ENCODE measurements at places on chromosomes 6 and 20.

DNA sequence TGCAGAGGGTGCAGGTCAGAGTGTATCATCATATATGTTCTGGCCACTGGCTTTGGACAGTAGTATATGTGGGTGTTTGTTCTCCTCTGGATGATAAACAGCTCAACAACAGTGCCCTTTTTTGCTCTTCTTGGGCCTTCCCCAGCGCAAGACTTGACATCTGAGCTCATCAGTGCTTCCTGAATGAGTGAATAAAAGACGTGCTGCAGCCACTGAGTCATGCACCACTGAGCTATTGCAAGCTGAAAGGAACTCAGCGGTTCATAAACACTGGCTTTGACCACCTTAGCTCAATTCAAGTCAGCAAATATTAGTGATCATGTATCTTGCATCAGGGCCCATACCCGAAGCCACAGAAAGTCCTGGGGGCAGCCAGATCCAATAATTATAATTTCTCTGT, 105.3 kb upstream of the KCNG1 start:
- DNase-seq, result peak; percentile 9

- DNase-seq, result no peak
Observed at GRCh38 chr20:57236813-57237584, 29.4 kb downstream of the BMP7 start.

GRCh38 chr6:32189742-32190053, 304 bp downstream of the PBX2 start:
- DNase-seq, result no peak

- DNase-seq, result no peak
Observed at GRCh38 chr6:148776321-148777308, 29.8 kb downstream of the UST start.

DNA sequence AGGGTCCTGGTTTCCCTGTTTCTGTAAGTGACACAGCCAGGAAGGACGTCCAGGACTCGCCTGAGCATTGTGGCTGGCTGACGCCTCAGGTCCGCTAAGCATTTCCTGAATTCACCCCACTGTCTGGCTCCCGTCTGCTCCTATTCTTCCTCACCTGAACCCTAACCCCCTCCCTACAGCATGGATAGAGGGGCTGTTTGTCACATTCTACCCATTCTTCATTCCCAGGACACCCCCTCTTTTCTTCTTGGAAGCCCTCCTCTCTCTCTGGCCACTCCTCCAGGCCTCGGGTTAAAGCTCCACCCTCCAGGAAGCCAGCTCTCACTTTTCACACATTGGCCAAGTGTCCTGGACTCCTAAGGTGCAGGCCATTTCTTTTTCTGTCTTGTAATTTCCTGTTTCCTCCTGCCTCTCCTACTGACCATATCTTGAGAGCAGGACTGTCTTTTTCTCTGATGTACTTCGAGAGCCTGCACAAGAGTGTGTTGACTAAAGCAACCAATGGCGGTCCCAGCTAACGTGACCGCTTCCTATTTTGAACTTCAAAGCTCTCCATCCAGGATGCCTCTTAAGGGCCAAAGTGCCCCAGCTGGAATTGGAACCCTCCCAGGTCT, 24.2 kb upstream of the MYMX start:
- DNase-seq, result peak; percentile 62

GRCh38 chr20:301886-302848, 4.8 kb downstream of the ZCCHC3 start:
- no peak for DNase-seq

GRCh38 chr6:37490536-37491170, 9.0 kb downstream of the CCDC167 start:
- peak; percentile 18 for DNase-seq

DNA sequence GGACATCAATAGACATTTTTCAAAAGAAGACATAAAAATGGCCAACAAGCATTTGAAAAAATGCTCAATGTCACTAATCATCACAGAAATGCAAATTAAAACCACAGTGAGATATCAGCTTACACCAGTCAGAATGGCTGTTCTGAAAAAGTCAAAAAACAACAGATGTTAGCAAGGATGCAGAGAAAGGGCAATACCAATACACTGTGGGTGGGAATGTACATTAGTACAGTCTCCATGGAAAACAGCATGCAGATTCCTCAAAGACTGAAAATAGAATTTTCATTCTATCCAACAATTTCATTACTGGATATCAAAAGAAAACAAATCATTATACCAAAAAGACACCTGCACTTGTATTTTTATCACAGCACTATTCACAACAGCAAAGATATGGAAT, 85.3 kb downstream of the DCDC2 start:
- DNase-seq, result no peak

- DNase-seq, result no peak
Observed at GRCh38 chr6:148842296-148843019, 95.6 kb downstream of the UST start.

GRCh38 chr20:443223-443775, 19.0 kb downstream of the TBC1D20 start:
- DNase-seq, result no peak

DNA sequence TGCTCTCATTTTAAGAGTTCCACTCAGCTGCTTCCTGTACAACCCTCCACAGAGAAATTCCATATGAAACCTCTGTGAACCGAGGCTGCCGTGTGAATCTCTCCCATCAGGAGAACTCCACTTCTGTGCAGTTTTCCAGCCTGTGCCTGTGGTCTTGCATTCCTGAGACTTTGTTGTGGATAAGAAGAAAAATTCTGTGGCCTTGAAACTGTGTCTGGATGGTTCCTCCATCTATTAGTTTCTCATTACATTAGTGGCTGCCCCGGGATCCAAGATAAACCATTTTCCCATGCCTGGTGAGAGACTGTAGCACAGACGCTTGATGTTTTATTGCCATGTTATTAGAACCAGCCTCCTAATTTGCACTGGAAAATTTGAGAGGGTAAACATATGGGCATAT, 40.8 kb upstream of the TIAM2 start:
- no peak for DNase-seq

GRCh38 chr6:37936906-37937305, 117.4 kb downstream of the ZFAND3 start:
- no peak for DNase-seq

DNA sequence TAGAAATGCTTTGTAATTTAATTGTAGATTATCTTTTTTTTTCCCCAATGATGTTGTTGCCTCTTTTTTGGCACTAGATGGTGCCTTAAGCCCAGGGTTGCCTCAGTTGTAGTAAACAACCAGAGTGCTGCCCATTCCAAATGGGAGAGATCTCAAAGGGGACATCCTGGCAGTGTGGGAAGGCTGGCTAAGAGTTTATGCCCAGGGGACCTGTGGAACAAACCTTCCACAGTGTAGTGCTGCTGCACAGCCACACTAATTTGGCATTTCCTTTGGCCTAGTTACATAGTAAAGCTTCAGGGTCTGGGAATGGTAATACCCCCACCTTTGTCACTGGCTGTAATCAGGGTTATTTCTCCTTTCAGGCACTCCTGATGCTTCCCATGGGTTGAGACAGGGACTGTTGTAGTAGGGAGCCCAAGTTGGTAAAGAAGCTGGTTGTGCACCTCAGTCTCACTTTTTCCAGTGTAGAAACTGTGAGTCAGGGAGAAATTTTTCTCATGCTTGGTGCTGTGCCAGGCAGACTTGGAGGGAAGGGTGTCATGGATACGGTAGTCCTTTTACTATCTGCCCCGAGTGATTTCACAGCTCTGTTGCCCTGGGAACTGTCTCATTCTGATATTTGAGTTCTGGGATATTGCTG, 177.8 kb upstream of the ECI2 start:
- peak; percentile 43 for DNase-seq

- DNase-seq, result no peak
Observed at GRCh38 chr20:1287787-1288569, 21.9 kb downstream of the SNPH start.

- no peak for DNase-seq
Observed at GRCh38 chr6:134525190-134525868, 207.4 kb upstream of the SGK1 start.

DNA sequence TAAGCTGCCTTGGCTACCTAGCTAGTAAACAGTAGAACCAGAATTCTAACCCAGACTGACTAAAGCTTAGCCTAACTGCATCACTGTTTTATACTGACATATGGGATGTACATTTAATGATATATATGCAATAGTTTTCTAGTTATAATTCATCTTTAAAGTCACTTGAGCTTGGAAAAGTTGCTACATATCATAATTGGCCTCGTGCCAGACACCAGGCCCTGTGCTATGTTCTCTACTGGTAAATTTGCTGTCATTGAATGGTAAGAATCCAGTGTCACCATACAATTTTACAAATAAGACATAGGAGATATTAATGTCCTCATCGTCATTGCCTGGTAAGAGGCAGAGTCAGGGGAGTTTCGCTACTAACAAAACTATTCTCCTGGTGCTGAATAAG, 396.8 kb downstream of the CDKAL1 start:
- no peak for DNase-seq

DNA sequence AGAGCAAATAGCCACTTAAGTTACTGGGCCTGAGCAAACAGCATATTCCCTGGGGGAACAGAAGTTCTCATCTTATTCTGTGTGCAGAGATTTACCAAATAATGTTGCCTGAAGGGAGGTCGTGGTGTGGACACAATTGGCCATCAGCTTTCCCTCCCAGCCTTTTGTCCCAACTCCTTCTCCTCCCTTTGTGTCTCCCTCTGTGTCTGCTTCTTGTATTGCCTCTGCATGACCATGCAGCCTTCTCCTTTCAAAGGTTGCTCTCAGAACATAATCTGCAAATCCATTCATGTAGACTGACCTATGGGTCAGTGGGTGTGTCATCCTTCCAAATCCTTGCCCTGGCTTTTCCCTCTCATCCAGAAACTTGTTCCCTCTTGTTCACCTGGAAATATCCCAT, 150.3 kb upstream of the INSM1 start:
- DNase-seq, result no peak

DNA sequence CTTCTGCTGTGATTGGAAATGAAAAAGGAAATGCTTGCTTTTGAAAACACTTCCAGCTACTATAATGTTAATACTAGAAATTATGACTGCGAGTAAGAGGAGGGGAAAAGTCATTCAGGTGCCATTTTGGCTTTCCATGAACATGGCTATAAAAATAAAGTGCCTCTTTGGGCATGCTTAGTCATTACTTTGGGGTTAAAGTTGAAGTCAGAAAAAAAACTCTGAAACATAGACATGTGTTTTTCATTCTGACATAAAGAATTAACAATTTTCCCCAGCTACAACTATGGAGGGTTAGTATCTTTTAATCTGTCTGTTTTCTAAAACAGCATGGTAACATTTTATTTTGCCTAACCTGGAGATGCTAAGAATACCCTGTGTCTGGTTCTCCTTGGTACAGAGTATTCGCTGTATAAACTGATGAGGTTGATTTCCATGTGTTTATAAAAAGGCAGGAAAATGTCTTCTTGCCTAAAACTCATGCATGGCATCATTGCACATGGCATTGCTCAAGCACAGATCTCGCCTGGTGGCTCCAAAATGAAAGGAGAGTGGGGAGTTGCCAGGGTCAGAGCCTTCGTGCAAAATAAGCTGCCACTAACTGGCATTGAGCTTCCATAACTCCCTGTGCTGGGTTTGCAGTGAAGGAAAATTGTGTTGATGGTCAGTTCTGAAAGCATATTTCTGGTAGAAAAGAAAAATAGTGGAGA, 188.9 kb downstream of the KCNQ5 start:
- no peak for DNase-seq

- DNase-seq, result no peak
Observed at GRCh38 chr20:34984756-34985261, 29.1 kb downstream of the MYH7B start.
